Neural progenitor cell (in vitro differentiated cells): ENCODE measurements at places on chromosomes 5 and 9.

DNA sequence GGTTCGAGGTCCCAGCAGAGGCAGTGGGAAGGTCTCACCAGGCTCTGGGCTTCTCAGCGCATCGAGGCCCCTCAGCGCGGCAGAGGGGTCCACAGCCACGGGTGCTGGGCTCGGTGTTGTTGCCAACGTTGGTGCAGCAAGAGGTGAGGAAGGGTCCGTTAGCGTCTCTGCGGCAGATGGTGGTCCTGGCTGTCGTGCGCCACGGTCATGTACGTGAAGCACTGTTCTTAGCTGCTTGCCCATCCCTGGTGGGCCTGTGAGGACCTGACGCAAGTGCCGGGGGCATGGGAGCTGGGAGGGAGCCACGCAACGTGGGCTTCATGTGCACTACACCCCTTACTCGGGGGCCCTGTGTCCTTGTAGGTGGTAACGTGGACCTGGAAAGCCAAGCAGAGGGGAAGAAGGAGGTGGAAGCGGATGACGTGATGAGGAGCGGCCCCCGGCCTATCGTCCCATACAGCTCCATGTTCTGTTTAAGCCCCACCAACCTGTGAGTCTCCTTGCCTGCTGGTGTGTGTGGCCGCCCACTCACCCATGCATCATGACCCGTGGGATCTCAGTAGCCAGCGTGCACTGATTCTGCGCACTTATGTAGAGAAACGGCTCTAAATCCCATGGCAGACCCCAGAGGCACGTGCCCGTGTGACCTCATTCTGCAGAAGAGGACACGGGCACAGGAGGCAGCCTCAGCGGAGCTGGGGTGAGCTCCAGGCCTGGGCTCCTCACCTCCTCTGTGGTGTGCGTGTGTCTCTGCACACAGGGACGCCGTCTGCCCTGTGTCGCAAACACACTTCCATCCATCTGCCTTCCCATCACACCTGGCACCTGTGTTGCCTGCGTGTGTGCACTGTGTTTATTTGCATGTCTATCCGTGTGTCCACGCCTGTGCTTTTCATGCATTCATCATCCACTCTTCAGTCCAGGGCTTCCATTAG is 166.1 kb downstream of the CACNA1B start:
- DNase-seq, result no peak

GRCh38 chr5:178334861-178335260 is 102.3 kb upstream of the PHYKPL start:
- DNase-seq, result no peak

DNA sequence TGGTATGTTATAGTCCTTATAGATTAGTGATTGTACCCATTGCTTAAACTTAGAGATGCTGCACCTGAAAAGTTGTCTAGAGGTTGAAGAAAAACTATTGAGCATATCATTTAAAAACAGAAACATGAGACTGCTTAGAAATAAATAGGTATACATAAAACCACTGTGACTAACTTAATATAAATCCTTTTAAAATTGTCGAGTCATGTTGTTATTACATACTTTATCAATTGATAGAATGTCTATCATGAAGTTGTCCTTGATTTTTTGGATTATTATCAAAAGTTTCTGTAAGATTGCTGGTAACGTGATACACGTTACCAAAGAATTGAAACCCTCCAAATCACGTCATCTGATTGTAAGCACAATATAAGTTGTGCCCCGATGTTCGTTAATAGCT is 35.3 kb upstream of the VCAN start:
- DNase-seq, result no peak

GRCh38 chr9:134564431-134565170 is 77.0 kb upstream of the COL5A1 start:
- DNase-seq, result no peak

DNA sequence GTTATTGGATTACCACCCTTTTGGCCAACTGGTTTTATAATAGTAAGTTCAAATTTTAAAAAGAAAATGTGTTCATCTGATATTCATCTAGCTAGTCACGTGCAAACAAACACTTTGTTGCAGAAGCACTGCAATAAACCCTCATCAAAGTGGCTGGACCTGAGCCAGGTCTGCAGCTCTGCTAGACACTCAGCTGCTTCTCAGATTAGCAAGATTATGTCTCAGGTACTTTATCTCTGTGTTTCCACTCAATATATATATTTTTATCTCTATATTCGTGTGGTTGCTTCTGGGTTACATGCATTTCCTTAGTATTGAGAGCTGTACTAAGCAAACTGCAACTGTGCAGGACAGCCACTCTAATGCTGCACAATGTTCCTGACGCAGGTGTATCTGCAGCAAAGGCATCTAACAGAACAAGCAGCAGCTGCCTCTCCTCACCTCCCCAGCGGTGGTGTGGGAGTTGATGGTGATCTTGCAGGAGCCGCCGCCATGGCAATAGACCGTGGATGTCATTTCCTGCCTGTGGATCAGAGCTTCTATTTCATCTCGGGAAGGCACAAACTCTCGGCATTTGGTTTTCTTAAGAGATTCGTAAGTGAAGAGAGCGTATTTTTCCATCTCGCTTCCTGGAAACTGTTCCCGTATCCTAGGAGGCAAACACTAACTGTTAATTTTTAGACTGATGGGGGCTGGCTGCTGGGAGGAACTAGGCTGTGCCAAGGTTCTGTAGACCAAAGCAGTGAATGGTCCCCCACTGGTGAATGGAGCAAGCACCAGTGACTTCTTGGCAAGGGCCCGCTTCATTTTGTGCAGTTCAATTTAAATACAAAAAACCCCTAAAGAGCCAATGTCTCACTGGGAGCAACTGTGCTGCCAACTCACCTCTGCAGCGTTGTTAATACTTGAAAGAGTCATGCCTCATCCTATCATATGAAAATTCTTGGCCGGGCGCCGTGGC is 56.7 kb upstream of the RETREG1 start:
- DNase-seq, result no peak

DNA sequence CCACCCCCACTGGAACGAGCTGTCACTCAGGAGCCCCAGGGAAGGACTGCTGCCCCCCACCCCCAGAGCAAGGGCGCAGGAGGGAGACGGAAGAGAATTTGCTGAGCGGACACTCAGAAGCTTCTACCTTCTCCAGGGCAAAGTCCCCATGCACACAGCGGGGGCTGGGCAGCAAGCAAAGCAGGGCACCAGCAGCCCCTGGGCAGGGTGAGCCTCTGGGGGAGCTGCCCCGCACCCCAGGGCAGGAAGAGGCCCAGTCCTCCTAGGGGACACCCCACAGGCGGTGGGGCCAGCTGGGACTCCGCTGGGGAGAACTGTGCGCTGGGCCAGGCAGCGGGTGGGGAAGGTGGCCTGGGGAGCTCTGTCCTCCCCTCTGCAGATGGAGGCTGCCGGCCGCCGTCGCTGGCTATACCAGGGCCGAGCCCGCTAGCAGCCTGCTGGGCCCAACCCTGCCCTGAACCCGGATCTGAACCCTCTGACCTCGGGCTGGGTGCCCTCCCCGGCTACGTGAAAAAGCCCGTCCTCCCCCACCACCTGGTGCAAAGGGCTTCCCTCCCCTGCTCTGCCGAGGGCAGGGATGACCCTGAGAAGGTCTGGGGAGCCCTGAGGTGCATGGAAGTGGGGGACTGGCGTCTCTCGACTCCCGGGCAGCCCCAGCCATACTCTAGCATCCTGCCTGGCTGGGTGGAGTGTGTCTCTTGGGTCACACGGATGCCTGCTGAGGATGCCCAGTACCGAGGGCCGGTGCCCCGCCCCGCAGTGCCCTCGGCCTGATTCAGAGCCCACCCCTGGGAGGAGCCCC is 597 bp upstream of the SLC34A3 start:
- DNase-seq, result no peak

DNA sequence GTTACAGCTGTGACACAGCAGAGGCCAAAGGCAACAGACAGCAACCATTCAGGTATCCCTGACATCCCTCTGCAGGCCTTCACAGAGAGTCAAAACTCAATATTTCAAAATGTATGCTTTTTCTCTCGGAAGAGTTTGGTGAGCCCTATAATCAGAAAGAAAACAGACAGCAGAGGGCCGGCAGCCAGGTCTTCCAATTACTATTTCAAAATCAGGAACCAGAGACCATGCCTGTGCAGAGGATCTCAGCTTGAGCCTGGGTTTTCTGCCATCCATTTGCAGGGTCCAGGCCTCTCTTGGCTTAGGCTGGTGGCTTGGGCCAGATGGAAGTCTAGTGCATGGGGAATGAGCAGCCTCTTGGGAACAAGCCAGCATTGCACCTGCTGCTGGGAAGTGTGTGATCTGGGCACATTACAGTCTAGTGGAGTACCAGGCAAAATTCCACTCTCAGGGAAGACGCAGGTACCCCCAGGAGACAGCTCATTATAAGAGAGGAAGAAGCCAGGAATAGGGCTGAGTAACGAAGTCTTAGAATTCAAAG is 231.3 kb downstream of the ENC1 start:
- DNase-seq, result no peak

DNA sequence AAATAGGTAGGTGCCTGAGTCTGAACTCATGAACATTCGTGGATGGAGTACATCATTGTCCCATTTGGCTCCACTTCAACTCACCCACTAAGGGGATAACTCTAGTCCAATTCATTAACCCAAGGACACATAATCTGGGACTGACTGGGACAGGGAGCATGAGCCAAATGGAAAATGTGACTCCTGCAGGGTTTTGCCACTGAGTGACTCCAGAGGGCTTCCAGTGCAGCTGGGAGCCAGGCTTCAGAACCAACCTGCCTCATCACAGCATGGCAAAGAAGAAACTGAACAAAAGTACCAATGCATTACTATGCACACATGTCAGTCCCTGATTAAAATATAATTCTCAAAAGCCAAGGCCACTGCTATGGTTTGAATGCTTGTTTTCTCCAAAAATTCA is 159.7 kb upstream of the SNX2 start:
- DNase-seq, result no peak

DNA sequence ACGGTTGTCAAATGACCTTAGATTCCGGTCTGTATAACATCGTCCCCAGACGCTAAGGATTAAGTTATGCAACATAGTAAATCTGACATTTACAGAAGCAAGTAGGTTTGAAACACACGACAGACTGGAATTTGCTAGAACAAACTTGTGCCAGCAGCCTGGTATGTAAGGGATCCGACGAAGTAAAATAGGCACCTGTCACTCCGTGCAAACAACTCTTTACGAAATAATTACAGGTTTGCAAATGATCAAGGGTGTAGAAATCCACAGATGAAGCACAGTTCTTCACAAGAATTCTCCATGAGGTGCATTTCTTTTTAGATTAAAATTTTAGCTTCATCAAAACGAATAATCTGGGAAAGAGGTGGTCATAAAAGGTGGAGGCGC is 508 bp downstream of the MOCS2 start:
- DNase-seq, result peak; percentile 11

DNA sequence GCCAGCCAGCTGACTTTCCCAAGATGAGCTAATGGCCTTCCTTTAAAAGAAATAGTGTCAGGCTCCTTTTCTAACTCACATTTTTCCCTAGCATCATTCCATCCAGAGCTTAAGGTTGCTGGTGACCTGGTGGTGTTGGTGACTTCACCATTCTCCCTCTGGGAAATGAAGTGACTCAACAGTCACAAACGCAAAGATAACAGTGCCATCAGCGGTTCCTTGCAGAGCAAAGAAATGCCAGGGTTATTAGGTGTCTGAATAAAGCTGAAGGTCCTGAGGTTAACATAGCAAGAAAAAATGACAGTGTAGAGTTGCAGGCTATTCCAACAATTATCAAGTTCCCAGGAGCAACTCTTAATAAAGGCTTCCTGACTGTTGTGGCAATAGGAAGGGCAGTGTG is 111.8 kb upstream of the SLC44A1 start:
- no peak for DNase-seq
